ENCODE measurements at places on chromosomes 1 and 21.

GRCh38 chr1:25922971-25923552 lies 16.8 kb upstream of the STMN1 start:
- peak; percentile 31 for DNase-seq

- DNase-seq: no peak
These were observed 16.7 kb upstream of the ZYG11A start for GRCh38 chr1:52825868-52826267.

GRCh38 chr1:235215453-235215852 lies 54.4 kb upstream of the RBM34 start:
- DNase-seq: no peak

DNA sequence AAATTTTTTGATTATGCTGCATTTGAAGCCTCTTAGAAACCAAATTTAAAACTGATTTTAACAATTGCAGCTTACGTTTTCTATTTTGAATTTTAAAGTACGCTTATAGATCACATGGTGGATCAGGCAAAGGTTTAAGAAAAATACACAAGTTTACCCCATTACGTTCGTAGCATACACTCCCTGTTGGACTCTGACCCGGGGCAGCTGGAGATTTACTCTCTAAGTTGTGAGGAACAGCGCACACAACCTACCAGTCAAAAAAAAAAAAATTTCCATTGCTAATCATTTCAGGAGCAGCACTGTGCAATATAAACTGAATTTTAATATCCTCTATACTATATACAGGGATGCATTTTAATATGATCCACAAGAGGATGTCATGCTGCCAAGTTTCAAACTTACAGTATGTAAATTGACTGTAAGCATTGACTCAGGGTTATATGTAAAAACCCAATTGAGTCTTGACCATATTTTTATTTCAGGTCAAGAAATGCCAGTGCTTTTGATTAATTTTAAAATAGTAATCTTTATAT lies 20.4 kb downstream of the CSDE1 start:
- DNase-seq: no peak

- no peak for DNase-seq
These were observed 126.0 kb upstream of the CAMK1G start for GRCh38 chr1:209457401-209458125.

GRCh38 chr1:29984166-29984861 lies 739.1 kb downstream of the MATN1 start:
- DNase-seq: no peak

DNA sequence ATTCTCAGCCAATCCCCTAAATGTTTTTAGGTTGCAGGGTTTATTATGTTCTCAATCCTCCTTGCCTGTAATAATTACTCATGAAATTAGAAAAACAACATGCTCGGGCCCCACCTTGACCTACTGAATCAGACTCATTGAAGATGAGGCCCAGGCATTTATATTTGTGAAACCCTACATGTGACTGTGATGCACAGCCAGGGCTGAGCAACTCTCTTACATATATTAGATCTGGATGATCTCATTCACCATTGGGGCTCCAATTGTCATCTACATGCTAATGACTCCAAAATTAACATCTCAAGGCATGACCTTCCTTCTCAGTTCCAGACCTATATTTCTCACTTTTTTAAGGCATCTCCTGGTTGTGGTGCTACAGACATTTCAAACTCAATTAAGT lies 103.3 kb downstream of the WDR3 start:
- no peak for DNase-seq

DNA sequence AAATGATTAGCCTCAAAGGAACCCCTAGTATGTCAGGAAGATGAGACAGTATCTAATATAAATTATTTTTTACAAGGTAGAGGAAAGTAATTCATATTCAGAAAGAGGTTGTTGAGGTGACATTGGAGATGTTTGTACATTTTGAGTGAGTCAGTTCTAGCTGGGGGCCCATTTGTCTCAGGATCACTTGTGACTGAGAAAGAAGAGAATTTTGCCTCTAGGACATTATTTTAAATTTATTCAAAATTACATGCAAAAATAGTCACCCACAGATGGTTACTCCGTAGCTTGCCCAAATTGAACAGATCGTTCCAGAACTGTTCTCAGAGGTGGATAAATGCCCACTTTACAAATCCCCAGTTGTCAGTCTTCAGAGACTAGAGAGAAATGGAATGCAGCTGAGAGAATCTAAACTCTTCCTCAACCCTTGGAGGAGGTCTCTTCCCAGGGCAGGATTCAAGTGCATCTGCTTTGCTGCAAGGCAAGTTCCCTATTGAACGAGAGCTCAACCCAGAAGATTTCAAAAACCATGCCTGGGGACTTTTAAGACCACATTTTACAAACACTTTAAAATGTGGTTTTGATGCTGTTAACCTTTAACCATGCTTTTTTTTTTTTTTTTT lies 987.8 kb upstream of the ADAMTS5 start:
- DNase-seq: no peak

- DNase-seq: no peak
These were observed 980.9 kb downstream of the BRINP3 start for GRCh38 chr1:189496768-189497167.

DNA sequence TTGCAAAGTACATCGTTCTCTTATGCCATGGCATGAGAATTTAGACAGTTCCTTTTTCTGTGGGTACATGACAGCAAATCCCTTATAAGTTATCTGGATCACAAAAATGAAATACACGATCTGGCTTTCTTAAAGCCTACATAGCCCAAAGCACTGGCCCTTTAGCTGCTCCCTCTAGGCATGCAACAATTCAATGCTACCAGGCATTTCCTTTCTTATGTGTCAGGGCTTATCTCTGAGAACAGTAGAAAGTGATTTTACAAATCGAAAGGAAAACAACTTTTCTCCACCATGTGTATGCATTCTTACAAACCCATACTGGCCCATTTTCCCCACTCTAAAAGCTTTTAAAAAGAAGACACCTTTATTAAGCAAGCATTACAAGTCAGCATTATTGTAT lies 139.7 kb downstream of the GRIK1 start:
- DNase-seq: no peak

DNA sequence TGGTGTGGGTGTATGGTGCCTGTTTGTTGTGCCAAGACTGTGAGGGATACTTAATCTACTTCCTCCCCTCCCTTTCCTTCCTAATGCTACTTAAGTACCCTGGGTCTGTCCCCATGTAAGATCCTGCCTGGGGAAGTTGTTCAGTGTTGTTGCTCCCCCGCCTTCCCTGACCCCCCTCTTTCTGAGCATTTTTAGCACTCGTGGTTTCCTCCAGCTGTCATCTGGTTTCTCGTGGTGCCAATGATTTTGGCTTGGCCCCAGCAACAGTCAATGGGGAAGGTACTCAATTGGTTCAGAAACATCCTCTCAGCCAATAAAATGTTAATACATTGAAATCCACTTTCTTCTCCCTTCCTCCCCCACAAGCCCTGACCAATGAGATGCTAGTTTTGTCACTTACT lies 8.0 kb upstream of the B4GALT3 start:
- peak; percentile 89 for DNase-seq

DNA sequence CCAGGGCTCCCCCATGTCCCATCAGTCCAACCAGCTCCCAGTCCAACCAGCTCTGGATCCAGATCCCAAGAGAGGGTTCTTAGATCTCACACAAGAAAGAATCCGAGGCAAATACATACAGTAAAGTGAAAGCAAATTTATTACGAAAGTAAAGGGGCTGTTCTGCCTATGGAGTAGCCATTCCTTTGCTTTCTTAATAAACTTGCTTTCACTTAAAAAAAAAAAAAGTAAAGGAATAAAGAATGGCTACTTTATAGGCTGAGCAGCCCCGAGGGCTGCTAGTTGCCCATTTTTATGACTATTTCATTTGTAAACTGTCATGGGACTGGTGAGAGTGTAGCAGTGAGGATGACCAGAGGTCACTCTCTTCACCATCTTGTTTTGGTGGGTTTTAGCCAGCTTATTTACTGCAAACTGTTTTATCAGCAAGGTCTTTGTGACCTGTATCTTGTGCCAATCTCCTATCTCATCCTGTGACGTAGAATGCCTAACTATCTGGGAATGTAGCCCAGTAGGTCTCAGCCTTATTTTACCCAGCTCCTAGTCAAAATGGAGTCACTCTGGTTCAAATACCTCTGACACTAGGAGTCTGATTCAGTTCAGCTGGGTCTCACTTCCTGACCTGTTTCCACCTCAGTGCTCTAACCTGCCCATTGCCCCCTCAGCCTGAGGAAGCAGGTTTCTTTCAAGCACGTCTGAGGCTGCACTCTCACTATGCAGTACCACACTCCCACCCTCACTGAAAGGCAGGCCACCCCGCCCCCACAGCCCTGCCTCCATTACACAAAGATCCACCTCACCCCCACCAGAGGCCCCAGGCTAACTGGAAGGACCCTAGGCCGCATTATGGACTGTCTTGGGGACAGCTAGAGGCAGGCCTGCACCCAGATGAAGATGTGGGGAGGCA lies 26.5 kb upstream of the ATP2B4 start:
- DNase-seq: no peak

GRCh38 chr1:92969517-92969916 lies 8.3 kb upstream of the DIPK1A start:
- DNase-seq: no peak

DNA sequence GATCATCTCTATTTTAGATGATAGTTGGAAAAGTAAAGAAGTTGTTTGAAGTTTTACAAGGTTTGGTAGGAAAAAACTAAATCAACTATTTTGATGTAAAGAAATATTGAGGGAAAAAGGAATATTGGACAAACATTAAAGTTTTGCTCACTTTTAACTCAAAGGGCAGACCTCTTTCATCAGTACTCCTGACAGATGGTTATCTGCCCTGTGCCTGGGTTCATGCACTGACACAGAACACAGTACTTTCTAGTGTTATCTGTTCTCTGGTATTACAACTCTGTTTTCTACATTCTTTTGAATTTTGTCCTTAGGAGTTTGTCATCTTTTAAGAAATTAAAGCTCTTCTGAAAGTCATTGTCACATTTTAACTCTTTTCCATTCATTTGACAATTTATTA lies 118.7 kb downstream of the POU2F1 start:
- DNase-seq: no peak

GRCh38 chr1:98677288-98677687 lies 15.8 kb downstream of the SNX7 start:
- DNase-seq: no peak

- DNase-seq: no peak
These were observed 43.5 kb downstream of the WDR4 start for GRCh38 chr21:42835611-42836401.

Measured in activated CD4-positive, alpha-beta memory T cell treated with anti-CD3 and anti-CD28 coated beads for 36 hours (primary cell).